ENCODE measurements at places on chromosomes 16 and 17.

DNA sequence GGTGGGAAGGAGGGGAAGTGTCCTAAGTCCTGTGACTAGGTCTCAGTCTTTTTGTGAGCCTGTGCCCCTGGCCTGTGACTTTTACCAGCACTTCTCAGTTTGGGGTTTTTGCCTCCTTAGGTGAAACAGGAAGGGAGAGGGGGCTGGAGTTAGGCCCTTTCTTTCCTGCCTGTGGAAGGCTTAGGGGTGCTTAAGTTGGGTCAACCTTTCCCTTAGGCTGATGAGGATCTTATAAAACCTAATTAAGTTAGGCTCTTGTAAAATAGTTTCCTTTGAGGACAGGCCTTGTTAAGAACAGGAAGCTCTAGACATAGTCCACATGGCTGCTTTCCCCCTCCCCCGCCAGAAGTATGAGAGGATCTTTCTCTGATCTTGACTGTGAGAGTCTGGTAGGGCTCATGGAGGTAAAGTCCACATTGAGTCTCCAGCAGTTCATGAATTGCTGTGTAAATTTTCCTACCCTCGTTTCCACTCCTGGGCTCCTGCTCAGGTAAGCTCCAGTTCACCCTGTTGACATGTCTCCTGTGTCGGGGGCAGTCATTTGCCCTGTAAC lies 17.0 kb upstream of the DNASE1 start:
- DNase-seq = peak; percentile 21

DNA sequence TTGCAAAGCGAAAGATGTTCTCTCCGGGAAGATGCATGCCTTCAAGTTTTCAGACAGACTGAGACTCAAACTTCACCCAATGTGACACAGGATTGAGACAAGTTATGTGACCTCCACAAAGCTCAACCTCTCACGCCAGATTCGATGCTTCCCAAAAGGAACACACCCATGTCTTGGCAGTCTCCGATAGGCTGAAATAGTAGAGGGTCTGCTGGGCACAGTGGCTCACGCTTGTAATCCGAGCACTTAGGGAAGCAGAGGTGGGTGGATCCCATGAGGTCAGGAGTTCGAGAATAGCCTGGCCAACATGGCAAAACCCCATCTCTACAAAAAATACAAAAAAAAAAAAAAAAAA lies 22.1 kb downstream of the ZFHX3 start:
- DNase-seq = no peak

DNA sequence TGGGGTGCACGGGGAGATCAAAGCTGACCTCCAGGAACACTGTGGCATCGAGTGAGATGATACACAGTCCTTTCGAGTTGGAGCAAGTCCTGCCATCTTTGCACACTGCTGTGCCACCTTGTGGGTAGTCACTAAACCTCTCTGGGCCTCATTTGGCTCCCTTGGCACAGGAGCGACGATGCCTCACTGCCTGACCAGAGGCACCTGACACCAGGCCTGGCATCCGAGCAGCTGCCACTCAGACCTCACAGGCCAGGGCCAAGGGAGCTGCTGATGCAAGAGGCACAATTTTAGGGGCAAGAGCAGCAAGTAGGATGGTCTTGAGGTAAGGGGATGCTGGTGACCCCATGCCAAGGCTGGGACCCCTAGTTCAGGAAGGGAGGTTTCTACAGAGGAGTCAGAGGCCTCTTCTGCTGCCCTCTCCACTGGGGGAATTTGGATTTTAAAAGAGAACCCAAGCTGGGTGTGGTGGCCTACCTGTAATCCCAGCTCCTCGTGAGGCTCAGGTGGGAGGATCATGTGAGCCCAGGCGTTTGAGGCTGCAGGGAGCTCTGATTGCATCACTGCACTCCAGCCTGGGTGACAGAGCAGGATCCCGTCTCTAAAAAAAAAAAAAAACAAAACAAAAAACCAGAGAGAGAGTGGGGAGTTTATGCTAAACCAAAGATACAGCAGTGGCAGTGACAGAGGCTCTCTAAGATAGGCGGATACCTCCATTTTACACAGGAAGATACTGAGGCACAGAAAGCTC lies 6.7 kb upstream of the ADGRG1 start:
- no peak for DNase-seq

GRCh38 chr16:2709588-2709984 lies 10.4 kb downstream of the PRSS27 start:
- DNase-seq = no peak

DNA sequence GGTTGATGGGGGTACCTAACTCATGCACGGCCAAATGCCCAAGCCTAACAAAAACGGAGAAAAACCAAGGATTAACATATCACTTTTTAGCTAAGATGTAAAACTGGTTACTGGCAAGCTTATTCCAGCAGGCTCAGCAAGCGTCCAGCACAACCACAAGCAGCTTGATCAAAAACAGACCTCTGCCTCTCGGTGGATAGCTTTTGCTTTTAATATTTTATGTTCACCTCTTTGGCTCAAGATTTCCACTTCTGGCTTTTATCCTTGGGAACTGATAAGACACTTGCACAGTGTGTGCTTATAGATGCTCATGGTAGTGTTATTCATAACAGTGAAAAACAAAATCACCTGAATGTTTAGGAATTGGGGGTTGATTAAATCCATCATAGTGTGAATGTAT lies 206.9 kb upstream of the CACNG5 start:
- DNase-seq = no peak

GRCh38 chr17:78485290-78486168 lies 91.7 kb downstream of the DNAH17 start:
- DNase-seq = no peak

DNA sequence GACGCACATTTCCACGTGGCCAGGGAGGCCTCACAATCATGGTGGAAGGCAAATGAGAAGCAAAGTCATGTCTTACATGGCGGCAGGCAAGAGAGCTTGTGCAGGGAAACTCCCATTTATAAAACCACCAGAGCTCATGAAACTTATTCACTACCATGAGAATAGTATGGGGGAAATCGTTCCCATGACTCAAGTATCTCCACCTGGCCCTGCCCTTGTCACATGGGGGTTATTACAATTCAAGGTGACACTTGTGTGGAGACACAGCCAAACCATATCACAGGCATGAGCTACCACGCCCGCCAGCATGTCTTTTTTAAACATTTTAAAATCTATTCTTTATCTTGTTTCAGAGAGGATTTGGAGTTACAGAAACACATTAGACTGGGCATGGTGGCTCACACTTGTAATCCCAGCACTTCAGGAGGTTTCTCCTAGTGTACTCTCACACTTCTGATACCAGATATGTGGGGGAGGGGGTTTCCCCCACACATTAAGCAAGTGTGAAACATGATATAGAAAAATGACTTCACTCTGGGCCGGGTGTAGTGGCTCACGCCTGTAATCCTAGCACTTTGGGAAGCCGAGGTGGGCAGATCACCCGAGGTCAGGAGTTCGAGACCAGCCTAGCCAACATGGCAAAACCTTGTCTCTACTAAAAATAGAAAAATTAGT lies 5.6 kb upstream of the ATMIN start:
- DNase-seq = no peak
